ENCODE measurements at places on chromosomes 1 and 21.

- no peaks in the 10 kb centered on the region for H3K4me1 ChIP-seq
- H3K27ac ChIP-seq: no peak overlapping the region
- no peak for DNase-seq
- no peaks in the 10 kb centered on the region for H3K27me3 ChIP-seq
Observed at GRCh38 chr1:220922951-220923350, 43.7 kb downstream of the HLX start.

DNA sequence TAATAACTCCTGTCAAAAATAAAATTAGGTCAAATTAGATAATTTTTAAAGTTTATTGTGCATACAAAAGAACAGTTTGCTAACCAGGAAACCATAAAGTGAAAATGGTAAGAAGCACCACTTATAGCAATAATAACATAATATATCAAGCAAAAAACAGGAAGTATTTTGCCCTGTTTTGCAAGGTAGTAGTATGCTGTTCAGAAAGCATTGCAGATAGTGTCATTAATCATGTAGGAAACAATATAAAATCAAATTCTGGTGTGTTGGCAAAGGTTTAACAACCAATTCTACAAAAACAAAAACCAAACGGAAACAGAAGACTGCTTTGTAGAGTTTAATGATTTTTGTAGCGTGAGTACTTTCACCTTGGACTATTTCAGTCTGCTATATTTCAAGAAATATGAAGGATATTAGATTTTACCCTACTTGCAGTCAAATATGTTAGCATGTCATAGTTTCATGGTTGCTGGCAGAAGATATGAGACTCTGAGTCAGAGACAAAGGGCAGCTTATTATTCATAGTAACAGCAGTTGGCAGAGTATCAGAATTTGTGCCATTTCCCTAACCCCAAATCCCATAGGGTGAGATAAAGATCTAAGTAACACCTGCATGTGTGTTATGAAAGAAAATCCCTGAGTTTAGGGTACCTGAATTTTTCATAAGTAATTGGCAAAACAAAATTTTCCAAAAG lies 729.0 kb upstream of the BRINP3 start:
- H3K27me3 ChIP-seq: no peaks in the 10 kb centered on the region
- no peak overlapping the region for H3K4me3 ChIP-seq
- no peak overlapping the region for H3K27ac ChIP-seq
- H3K36me3 ChIP-seq: no peaks in the 10 kb centered on the region
- H3K4me1 ChIP-seq: no peaks in the 10 kb centered on the region

DNA sequence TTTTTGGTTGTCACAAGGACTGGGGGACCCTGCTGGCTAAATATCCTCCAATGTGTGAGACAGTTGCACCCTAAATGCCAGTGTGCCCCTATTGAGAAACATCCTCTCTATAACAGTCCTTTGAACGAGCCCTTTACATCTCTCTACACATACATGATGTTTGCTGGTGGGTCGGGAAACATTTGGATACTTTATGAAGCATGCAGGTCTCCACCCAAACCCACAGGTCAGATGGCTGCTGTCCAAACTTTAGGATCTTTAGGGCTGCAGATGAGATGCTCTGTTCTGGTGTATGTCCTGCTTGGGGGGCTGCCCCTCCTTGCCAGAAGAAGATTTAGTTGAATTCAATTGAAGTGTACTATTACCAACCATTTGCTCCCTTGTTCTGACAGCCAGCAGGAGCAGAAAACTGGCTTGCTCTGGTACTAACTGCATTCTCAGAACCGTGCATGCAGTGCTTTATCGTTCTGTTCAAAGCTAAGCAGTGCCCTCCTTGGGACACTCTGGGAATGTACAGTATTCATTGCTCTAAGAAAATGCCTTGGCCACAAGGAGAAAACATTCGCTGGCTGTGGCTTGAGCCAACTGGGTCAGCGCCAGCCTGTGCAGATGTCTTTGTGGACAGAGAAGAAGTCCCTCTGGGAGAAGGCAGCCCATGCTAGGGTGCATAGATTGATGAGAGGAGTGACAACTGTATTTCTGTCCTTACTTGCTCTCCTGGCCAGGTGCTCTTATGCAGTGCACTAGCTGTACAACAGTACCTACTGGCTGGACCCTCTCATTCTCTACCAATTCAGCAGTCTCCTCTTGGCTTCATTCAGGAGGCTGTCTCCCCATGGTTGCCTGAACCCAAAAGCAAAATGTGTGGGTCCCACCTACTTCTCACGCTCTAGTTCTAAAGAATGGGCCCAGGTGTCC lies 61.4 kb upstream of the DIRAS3 start:
- H3K4me1 ChIP-seq: peaks cover 8% of the 10 kb centered on the region
- H3K4me3 ChIP-seq: no peak overlapping the region
- no peaks in the 10 kb centered on the region for H3K36me3 ChIP-seq
- H3K27me3 ChIP-seq: no peaks in the 10 kb centered on the region
- no peak overlapping the region for H3K27ac ChIP-seq
- peak; percentile 88 for DNase-seq

- H3K4me3 ChIP-seq: no peak overlapping the region
- no peaks in the 10 kb centered on the region for H3K27me3 ChIP-seq
- H3K4me1 ChIP-seq: peaks cover 10% of the 10 kb centered on the region
- no peak overlapping the region for H3K27ac ChIP-seq
- no peak for DNase-seq
Observed at GRCh38 chr1:154276797-154277196, 4.4 kb downstream of the HAX1 start.

- no peak overlapping the region for H3K4me3 ChIP-seq
- H3K27me3 ChIP-seq: no peaks in the 10 kb centered on the region
- H3K27ac ChIP-seq: no peak overlapping the region
- peaks cover 15% of the 10 kb centered on the region for H3K4me1 ChIP-seq
- no peaks in the 10 kb centered on the region for H3K36me3 ChIP-seq
Observed at GRCh38 chr21:35921471-35921870, 138.9 kb downstream of the SETD4 start.

- no peaks in the 10 kb centered on the region for H3K36me3 ChIP-seq
- H3K4me1 ChIP-seq: peaks cover 3% of the 10 kb centered on the region
- H3K27ac ChIP-seq: no peak overlapping the region
- no peak overlapping the region for H3K4me3 ChIP-seq
Observed at GRCh38 chr1:226034482-226034881, 28.0 kb upstream of the H3-3A start.
